Naive thymus-derived CD8-positive, alpha-beta T cell (primary cell): ENCODE measurements at places on chromosomes 2 and 18. TPM values are rescaled to one million over a fixed set of nuclear protein-coding genes. Genes with fewer than 3 reads are reported as not detected.
A peak's percentile ranks its signal among the peaks of the same experiment; 100 is the strongest.

DNA sequence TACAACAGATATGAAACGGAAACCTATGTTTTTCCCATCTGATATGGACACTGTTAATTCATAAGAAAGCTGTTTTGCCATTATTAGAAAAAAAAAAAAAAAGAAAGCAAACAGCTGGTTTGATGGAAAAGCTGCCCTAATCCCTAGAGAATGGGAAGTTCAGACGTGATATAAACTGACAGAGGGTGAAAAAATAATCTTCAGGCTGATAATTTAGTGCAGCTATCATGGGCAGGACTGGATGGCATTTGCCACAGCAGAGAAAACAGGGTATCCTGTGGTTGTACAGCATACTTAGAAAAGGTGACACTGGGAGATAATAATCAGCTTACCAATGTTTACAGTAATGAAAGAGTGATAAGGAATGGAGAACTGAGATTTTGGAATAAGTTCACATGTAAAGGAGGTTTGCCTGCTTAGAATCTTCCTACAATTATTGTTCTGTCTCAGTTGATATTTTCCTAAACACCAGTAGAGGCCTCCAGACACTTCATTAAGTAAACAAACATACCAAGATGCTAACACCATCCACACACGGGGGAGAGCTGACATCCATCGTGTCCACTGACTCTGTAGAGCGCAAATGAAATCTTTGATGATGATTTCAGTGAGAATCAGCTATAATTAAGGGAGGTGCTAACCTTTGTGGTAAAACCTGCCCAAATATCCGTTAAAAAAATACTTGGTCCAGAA lies 211.6 kb upstream of the MMADHC start:
- H3K27me3 ChIP-seq = no peaks in the 10 kb centered on the region
- no peak overlapping the region for H3K27ac ChIP-seq
- H3K4me1 ChIP-seq = no peaks in the 10 kb centered on the region

GRCh38 chr2:62219407-62220159 lies 23.7 kb downstream of the B3GNT2 start:
- H3K4me1 ChIP-seq = peaks cover 95% of the 10 kb centered on the region
- peak overlapping the region; percentile 90 for H3K27ac ChIP-seq
- DNase-seq = no peak
- peaks cover 30% of the 10 kb centered on the region for H3K36me3 ChIP-seq
- H3K4me3 ChIP-seq = peak overlapping the region; percentile 9
- no peaks in the 10 kb centered on the region for H3K27me3 ChIP-seq

DNA sequence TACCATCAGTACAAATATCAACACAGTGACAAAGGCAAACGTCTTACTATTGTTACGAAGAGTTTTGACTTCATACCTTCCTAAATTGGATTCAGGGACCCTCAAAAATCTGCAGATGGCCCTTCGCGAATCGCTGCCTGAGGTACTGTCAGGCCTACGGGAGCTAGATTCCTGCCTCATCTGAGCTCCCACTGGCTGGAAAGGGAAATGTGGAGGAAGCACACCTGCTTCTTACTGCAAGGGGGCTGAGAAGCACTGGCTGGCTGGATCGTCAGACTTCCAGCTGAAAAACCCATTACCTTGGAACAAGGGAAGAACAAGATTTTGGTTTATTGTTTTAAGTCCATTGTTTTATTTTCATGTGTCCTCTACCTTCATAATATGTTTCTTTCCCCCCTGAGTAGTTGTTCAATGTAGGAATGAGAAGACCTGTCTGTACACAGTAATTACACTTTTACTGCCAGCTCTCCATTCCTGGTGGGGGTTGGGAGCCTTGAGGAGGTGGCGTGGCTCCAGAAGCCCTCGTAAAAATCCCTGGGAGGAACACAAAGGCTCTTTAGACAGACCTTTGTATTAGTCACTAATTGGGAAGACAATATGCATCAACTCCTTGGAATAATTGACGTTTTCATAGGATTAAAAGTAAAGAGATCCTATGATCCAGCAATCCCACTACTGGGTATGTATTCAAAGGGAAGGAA lies 124.1 kb upstream of the NOSTRIN start:
- H3K4me1 ChIP-seq = peaks cover 10% of the 10 kb centered on the region
- peaks cover 4% of the 10 kb centered on the region for H3K36me3 ChIP-seq
- no peak overlapping the region for H3K4me3 ChIP-seq
- no peaks in the 10 kb centered on the region for H3K27me3 ChIP-seq
- DNase-seq = no peak

DNA sequence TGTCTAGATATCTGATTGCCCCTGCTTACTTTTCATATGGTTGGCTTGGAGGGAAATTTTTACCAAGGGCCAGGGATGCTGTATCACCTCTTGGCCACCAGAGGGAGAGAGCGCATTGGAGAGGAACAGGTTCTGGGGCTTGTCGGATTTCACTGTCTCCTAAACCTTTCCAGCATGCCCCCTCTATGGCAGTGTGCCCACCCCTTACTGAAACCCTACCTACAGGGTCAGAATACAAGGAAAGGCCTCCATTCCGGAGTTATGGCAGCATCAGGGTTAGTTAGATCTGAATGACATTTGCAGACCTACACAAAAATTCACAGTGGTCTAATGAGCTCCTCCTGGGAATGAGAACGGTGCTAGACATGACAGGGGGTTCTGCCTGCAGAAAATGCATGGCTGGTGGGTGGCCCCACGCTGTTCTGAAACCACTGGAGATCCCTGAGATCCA lies 5.8 kb downstream of the SLC14A2 start:
- H3K27ac ChIP-seq = no peak overlapping the region
- H3K27me3 ChIP-seq = peaks cover 17% of the 10 kb centered on the region
- no peaks in the 10 kb centered on the region for H3K36me3 ChIP-seq
- DNase-seq = no peak
- H3K4me1 ChIP-seq = no peaks in the 10 kb centered on the region

Gene COQ10B
- total RNA-seq = 33.2 TPM

Gene ADCYAP1
- total RNA-seq = not detected
